ENCODE measurements at places on chromosomes 2 and 18.
A peak's percentile ranks its signal among the peaks of the same experiment; 100 is the strongest.

DNA sequence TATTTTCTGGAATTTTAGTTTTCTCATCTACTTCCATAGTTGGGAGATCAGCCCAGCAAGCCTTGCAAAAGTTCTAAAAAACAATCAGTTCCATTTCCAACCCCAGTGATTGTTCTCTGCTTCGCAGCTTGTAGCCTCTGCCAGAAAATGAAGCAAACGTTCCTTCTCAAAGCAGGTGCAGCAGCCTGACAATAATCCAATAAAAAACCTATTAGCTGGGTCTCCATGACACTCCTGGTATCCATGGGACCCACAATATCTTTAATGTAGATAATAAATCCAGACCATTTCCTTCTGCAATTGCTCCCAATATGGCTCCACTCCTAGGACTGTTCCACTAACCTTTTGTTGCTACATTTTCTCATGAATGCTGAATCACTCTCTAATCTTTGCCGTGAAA, 140.8 kb upstream of the SETBP1 start:
- DNase-seq: no peak

GRCh38 chr18:56278421-56279003, 359.9 kb downstream of the TXNL1 start:
- DNase-seq: no peak

DNA sequence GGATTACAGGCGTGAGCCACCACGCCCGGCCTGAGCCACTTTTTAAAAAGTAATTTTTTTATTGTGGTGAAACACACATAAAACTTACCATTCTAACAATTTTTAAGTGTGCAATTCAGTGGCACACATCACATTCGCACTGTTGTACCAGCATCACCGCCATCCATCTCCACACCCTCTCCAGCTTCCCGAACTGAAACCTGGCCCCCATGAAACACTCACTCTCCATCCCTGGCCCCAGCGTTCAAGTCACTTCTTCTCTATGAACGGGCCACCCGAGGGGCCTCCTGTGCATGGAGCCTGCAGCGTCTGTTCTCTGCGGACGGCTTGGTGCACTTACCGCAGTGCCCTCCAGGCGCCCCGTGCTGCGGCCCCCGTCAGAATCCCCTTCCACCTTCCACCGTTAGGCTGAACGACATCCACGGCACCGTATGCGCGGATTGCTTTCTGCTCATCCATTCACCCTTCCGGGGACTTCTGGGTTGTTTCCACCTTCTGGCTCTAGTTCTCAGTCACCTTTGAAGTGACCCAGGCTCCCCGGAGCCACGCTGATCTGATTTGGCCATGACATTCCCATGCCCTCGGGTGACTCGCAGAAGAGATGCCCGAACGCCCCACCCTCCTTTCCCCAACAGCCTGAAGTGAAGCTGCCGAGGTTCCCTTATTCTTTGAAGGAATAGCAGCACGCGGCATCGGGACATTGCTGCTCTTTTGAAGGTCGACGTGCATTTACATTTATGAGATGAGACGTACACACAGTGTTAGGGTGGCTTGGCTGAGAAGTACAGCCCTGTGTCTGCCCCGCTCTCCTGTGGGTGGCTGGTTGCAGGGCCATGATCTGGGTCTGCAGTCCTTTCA, 134.4 kb downstream of the MBP start:
- DNase-seq: peak; percentile 28

- no peak for DNase-seq
These were observed 92.8 kb upstream of the NRP2 start for GRCh38 chr2:205589479-205589878.

DNA sequence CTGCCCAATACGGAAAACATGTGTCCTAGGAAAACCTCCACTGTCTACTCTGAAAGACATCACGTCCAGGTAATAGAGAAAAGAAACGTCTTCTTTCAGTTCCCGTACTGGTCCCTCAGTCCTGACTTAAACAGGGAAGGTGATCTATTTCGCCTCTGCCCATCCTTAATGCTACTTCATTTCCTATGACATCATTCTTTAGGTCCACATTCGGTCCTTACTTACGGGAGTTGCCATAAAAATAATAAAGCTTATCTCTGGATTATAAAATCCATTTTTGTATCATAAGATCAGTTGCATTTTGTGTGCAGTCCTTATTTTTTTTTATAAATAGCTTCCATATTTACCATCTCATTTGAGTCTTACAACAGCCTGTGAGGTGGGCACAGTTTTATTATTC, 3.7 kb downstream of the TGFA start:
- no peak for DNase-seq

DNA sequence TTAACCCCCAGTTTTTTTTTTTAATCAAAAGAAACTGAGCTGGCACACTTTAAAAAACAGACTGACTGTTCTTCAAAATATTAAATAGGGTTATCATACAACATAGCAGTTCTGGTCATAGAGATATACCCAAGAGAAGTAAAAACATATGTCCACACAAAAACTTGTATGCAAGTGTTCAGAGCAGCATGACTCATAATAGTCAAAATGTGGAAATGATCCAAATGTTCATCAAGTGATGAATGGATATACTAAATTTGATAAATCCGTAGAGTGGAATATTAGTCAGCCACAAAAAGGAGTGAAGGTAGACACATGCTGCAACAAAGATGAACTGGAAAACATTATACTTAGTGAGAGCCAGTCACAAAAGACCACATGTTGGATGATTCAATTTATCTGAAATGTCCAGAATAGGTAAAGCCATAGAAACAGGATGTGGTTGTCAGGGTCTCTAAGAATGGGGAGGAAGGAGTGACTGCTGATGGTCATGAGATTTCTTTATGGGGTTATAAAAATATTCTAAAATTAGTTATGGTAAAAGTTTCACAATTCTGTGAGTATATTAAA, 5.1 kb downstream of the SMIM21 start:
- no peak for DNase-seq

DNA sequence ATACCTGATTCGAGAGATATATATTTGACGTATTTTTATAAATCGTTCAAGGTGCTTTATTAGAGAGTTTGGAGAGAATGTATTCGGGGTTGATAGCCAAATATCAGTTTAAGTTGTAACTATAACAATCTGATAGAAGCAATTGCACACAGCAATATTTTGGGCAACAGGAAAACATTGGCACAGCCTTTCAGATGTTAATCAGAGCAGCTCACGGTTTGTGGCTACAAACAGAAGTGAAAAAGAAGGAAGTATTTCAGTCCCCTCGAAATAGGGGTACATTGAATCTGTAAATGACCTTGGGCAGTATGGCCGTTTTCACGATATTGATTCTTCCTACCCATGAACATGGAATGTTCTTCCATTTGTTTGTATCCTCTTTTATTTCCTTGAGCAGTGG, 20.6 kb downstream of the SERPINB10 start:
- DNase-seq: no peak

DNA sequence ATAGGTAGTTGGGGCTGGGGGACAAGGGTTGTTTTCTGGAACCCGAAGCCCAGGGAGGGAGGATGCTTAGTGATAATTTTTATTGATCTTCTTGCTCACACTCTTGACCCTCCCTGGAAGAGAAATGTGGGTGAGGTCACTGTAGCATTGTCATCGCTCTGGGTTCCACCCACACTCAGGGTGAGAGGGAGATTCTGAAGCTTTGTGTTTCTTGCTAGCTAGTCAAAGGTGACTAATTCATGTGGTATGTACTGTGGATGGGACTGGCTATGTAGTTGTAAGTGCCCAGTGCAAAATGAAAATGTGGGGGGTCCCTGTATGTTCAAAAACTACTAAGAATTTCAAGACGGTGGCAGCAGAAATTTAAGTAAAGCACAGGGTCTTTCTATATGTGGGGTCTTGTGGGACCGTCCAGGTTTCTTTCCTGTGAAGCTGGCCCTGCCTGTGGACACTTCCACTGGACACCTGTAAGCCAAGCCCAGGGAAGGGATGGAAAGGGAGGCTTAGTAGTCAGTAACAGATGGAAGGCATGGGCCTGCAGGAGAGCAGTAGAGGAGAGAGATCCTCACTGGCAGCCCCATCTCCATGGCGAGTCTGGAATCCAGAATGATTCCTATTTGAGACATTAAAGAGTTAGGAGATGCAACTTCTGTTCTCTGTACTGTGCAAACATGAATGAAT, 35.0 kb downstream of the TSN start:
- DNase-seq: no peak

GRCh38 chr18:13973061-13973575, 57.8 kb upstream of the MC2R start:
- DNase-seq: no peak

DNA sequence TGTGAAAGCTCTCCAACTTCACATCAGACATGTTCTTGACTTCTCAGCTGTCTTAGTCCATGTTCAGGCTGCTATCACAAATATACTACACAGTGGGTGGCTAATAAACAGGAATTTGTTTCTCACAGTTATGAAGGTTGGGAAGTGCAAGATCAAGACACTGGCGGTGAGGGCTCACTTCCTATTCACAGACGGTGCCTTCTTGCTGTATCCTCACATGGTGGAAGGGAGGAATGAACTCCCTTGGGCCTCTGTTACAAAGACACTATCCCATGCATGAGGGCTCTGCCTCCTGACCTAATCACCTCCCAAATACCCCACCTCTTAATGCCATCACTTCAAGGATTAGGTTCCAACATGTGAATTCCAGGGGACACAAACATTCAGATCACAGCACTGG, 9.7 kb downstream of the UXS1 start:
- DNase-seq: no peak

DNA sequence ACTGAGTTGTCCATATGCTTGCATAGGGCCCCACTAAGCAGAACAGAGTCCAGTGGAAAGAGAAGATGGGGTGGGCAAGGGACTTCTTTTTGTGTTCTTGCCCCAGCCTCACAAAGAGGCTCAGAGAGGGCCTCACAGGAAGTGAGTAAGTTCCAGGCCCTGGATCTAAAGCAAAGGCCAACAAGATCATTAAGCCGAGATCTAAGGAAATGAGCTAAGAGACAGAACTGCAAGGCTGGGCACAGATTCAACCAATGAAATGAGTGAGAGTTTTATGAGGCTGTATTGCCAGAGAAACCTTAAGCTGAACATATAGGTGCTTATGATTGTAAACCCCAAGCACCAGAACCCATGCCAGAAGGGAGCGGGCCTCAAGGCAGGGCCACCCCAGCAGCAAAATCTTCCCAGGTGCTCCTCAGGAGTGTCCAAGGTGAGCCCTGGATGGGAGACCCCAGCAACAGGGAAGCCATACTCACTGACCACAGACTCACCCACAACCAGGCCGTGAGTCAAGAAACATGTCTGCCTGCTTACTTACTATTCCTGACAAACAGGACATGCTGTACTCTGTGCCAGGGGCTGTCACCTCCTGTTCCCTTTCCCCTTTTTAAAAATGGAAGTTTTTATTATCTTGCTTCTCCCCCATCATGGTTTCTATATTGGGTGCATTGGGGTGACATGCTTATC, 40.2 kb downstream of the SLC14A1 start:
- no peak for DNase-seq

GRCh38 chr2:38590053-38590452, 12.7 kb downstream of the HNRNPLL start:
- DNase-seq: no peak

- no peak for DNase-seq
These were observed 153.2 kb upstream of the MSH6 start for GRCh38 chr2:47629501-47630460.

DNA sequence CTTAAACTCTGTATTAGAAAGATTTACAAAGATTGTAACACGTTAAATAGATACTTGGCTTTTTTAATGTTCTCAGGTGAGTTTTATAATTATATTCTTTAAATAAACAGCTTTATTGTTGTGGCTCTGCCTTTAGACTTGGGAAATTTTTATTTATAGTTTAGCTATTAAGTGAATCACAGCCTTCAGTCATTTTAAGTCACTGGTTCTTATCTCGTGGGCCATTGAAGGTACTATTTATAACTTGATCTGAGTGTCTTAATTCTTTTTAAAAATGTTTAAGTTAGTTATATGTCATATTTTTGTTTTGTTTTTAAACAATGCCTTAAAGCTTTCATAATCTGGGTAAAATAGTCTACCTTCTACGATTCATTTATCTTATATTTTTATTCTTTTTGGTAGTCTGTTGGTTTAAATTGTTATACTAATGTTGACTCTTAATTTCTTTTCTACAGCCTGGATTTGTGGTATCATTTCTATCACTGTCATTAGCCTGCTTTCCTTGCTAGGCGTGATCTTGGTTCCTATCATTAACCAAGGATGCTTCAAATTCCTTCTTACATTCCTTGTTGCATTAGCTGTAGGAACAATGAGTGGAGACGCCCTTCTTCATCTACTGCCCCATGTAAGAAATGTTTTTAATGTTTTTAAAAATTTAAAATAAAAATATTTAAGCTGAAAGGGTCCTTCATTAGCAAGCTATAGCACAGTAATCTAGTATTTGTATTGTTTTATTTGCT, 49.3 kb downstream of the SLC39A10 start:
- no peak for DNase-seq

DNA sequence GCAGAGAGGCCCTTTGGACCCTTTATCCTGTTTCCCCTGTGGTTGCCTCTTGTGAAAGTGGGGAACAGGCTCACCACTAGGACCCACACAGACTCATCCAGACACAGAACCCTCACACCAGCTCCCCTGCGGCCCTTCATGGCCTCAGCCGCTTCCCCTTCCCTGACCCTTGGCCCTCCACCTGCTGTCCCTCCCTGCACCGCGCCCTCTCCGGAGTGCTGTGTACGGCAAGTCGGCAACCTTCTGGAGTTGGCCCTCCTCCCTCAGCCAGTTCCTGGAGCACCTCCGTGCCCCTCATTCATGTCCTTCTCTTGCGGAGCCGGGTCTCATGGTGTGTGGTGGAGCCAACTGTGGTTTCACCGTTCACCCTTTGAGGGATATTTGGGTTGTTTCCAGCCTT, 44.0 kb downstream of the CTDP1 start:
- DNase-seq: no peak

DNA sequence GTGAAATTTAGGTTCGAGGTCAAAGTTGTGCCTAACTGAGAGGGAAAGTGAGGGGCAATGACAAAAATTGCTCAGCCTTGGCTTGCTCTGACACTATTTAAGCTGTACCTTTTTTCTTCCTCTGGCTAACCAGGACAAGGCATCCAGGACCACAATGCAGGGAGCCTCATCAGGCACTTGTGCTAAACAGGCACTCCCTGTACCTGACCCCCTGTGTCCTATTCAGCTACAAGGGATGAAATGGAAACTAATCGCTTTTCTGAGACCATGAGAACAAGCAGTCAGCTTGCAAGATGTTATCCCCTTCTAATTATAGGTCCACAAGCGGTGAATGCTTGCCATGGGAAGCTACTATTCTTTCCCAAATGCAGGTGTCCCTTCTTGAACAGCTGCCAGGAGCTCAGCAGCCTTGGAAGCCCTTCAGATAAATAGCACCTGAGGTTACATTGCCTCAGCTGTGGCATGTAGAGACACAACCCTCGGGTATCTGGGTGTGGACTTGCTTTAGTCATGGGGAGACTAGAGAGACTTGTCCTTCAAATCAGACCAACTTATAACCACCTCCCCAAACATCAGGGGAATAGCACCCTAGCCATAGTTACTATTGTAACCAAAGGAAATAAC, 19.1 kb upstream of the ITGA6 start:
- DNase-seq: no peak

- DNase-seq: no peak
These were observed 18.2 kb upstream of the DAW1 start for GRCh38 chr2:227853204-227853629.

GRCh38 chr2:210782222-210782621, 225.8 kb downstream of the CPS1 start:
- no peak for DNase-seq
